ENCODE measurements at places on chromosomes 1 and 21.

DNA sequence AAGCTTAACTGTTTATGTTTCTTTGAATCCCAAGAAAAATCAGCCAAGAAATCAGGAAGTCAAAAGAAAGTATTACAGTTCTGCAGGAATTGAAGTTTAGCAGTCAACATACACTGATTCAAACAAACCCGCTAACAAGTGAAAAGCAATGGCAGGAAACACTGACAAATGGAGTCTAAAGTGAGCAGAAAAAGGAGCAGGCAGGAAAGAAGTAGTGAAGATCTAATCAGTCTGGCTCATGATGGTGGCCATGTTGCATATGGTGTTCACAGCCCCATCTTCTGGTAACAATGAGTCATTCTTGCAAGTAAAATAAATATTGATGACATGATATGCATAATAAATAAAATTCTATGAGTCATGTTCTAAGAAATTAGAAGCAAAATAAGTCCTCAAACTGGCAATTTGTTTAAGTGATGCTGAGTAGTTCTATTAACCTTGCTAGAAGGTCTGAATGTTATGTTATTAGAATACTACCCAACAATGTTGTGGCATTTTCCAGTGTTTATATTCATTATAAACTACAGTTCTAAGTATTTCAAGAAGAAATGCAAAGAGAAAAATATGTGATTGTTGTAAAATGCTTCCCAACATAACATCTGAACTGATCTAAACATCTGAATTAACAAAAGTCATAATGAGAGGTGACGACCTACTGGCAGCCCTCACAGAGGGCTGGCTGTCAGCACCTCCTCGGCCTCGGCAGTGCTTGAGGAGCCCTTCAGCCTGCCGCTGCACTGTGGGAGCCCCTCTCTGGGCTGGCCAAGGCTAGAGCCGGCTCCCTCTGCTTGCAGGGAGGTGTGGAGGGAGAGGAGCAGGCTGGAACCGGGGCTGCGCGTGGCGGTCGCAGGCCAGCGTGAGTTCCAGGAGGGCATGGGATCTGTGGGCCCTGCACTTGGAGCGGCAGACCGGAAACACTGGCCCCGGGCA lies 5.7 kb upstream of the ACBD6 start:
- peak; percentile 83 for DNase-seq

- peak; percentile 42 for DNase-seq
Observed at GRCh38 chr1:50620680-50621329, 197.6 kb upstream of the DMRTA2 start.

- peak; percentile 16 for DNase-seq
Observed at GRCh38 chr1:219537223-219537631, 75.7 kb downstream of the ZC3H11B start.

DNA sequence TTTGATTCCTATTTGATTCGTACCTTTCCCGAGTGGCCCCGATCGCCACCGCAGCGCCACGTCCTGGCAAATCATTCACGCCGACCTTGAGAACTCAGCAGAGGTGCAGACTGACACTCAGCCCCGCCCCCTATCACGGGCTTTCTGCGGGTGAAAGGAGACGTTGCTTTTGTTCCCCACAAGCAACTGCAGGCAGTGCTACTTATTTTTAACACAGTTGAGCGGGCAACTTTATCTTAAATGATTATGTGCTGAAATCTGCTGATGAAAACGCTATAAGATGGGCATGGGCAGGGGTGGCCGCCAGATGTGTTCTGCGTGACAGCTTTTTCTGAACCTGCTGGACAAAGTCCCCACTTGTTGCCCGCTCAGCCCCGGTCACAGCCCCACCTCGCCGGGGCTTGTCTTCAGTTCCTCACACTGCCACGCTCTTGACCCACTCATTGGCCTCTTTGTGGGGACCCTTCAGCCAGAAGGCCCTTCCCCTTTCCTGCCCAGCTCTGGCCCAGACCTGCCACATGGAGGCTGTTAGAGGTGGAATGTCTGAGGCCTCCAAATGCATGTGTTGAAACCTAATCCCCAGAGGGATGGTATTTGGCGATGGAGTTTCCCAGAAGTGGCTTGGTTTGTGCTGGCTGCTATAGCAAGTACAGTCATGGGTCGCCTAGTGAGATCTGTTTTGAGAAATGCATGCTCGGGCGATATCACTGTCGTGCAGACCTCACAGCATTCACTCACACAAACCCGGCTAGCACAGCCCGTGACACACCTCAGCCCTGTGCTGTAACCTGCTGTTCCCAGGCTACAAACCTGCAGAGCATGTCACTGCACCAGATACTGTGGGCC lies 15.7 kb upstream of the PDXK start:
- peak; percentile 62 for DNase-seq

- DNase-seq, result peak; percentile 39
Observed at GRCh38 chr1:226654046-226654667, 84.9 kb downstream of the ITPKB start.

GRCh38 chr1:206816390-206817287 lies 44.3 kb upstream of the IL10 start:
- DNase-seq, result peak; percentile 51

GRCh38 chr1:244865028-244865371 lies 657 bp upstream of the HNRNPU start:
- no peak for DNase-seq

GRCh38 chr1:222454782-222455181 lies 93.1 kb downstream of the HHIPL2 start:
- no peak for DNase-seq

DNA sequence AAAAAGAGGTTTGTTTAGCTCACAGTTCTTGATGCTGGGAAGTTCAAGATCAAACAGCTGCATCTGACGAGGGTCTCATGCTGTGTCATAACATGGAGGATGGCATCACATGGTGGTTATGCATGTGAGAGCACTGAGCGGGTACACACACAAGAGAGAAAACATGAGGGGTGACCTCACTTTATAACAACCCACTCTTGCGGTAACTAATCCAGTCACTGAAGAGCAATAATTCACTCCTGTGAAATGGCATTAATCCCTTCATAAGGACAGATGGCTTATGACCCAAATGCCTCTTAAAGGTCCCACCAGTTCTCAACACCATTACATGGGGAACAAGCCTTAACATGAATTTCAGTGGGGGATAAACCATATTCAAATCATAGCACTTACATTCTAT lies 23.2 kb upstream of the CHIT1 start:
- DNase-seq, result no peak

GRCh38 chr1:246875041-246876026 lies 56.4 kb downstream of the AHCTF1 start:
- DNase-seq, result peak; percentile 70

- no peak for DNase-seq
Observed at GRCh38 chr21:32484706-32485380, 72.3 kb downstream of the EVA1C start.

DNA sequence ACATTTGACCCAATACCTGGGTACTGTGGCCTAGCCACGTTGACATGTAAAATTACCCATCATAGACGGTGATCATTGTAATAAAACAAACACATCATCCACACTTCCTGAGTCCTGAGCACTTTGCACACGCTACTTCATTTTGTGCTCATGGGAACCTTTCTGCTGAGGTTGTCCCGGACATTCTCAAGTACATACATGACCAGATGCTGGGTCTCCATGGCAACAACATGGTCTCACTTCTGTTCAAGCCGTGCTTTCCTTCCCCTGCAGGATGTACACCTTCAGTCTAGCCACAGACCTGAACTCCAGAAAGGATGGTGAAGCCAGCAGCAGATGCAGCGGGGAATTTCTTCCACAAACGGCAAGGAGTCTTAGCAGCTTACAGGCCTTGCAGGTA lies 22.7 kb downstream of the UBASH3A start:
- no peak for DNase-seq

DNA sequence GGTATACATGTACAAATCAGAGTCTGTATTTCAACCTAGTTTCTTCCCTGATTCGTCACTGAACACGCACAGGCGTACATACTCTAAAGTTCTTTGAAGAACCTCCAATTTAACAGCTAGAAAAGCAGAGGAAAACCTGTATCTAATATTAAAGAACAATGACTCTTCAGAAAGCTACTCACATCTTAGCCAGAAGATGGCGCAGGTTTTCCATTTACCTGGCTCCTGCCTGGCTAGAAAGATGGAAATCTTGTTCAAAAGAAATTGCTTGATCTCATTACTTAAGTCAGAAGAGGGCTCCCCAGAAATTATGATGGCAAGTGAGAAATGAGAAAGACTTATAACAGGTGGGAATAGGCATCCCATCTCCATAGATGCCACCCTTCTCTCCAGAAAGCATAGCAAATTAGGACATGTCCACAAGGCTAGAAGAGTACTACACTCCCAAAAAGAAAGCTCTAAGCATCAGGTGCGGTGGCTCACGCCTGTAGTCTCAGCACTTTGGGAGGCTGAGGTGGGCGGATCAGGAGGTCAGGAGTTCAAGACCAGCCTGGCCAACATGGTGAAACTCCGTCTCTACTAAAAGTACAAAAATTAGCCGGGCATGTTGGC lies 19.0 kb upstream of the L1TD1 start:
- DNase-seq, result peak; percentile 51

DNA sequence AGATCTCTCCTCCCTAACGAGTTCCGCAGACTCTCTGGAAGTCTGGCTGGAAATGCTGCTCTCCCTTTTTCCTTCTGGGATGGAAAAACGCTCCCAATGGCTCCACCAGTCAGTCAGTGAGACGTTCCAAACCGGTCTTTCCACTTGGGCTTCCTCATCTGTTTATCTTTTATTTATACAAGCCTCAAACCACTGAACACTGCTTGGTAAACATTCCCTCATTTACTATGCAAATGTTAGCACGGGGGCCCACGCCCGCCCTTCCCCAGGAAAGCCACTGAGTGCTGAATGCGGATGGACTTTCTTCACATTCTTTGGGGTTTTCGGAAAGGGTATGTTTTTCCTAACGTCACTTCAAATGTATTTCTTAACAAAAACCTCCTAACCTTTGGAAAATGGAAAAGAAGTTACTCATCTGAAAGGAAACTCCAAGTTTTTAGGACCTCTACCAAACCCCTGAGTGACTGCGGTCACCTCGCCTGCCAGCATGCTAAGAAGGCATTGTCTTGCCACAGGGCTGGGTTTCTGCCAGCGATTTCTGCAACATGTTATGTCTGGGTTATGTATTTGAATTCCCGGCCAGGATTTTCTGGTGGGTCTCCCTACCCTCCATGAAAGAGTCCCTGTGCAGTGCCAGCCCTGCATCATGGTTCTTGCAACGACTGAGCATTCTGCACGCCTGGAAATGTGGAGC lies 14.0 kb upstream of the UMODL1 start:
- DNase-seq, result peak; percentile 84

GRCh38 chr1:161179698-161180097 lies 2.4 kb upstream of the B4GALT3 start:
- DNase-seq, result no peak

GRCh38 chr1:236768601-236769000 lies 26.5 kb upstream of the MTR start:
- no peak for DNase-seq

- DNase-seq, result no peak
Observed at GRCh38 chr1:178552856-178553255, 39.9 kb downstream of the TEX35 start.

GRCh38 chr1:110718452-110718851 lies 43.7 kb upstream of the KCNA3 start:
- DNase-seq, result no peak

DNA sequence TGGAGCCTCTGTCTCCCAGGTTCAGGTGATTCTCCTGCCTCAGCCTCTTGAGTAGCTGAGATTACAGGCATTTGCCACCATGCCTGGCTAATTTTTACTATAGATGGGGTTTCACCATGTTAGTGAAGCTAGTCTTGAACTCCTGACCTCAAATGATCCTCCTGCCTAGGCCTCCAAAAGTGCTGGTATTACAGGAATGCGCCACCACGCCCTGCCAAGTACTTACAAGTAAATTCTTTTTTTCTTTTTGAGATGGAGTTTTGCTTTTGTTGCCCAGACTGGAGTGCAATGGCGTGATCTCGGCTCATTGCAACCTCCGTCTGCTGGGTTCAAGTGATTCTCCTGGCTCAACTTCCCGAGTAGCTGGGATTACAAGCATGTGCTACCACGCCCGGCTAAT lies 42.5 kb downstream of the RPRD2 start:
- DNase-seq, result no peak

DNA sequence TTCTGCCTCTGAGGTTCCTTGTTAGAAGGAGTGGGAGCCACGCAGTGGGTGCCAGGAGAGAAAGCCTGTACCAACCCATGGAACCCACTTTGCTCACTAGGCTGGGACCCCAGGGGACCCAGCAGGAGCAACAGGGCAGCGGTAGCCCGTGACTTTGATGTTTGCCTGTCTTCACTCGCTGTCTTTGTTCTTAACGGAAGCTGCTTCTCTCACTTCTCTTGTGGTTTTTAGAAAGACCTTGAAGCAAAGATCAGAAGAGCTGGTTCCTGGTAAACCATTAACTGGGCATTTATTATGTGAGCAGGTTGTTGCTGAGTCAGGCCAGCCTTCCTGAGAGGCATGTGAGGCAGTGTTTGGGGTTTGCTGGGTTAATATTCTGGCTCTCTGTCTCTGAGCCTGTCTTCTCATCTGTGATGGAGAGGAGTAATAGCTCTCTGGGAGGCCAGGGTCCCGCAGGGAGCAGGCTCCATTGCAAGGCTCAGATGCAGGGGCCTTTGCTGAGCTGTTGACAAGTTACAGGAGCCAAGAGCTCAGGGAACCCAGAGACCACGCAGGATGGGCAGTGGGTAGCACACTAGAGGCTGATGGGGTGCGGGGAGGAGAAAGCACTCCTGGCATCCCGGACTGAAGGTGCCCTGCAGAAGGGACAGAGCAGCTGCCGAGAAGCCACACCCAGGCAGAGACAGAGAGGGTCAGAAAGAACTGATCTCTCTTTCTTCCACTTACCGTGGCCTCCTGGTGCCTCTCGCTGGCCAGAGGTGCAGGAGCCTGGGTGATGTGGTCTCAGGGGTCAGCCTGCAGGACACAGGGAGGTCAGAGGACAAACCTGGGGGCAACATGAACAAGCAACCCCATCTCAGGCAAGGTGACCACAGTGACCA lies 367.5 kb upstream of the C1orf174 start:
- no peak for DNase-seq

DNA sequence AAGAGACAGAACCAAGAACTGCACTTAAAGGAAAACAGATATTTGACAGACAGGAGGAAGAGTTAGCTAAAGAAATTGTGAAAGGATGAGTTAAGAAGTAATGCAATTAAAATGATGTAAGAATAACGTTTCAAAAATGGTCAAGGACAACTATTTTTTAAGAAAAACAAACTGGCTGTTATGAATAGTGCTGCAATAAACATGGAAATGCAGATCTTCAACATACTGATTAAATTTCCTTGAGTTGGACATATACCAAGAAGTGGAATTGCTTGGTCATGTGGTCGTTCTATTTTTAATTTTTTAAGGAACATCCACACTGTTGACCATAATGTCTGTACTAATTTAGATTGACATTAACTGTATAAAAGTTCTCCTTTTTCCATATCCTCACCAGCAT lies 23.1 kb upstream of the PHTF1 start:
- DNase-seq, result peak; percentile 58
